ENCODE measurements at places on chromosomes 11 and 22. TPM values are rescaled to one million over a fixed set of nuclear protein-coding genes. Genes with fewer than 3 reads are reported as not detected.

The HEPACAM gene
- polyA plus RNA-seq = 0.02 TPM

The LYVE1 gene
- 6.2 TPM for polyA plus RNA-seq

The CDC45 gene
- polyA plus RNA-seq = 12.1 TPM

The P2RX3 gene
- not detected for polyA plus RNA-seq

The RTN4R gene
- polyA plus RNA-seq = 1.9 TPM

The WNT7B gene
- 6.8 TPM for polyA plus RNA-seq

The CDC42EP2 gene
- 4.7 TPM for polyA plus RNA-seq

Data from esophagus (tissue), 2 donors.